ENCODE measurements at places on chromosomes 1 and 21. TPM values are rescaled to one million over a fixed set of nuclear protein-coding genes. Genes with fewer than 3 reads are reported as not detected.

ZNF672 gene
- total RNA-seq: 14.0 TPM

RAP1GAP gene
- total RNA-seq: 0.09 TPM

DNA sequence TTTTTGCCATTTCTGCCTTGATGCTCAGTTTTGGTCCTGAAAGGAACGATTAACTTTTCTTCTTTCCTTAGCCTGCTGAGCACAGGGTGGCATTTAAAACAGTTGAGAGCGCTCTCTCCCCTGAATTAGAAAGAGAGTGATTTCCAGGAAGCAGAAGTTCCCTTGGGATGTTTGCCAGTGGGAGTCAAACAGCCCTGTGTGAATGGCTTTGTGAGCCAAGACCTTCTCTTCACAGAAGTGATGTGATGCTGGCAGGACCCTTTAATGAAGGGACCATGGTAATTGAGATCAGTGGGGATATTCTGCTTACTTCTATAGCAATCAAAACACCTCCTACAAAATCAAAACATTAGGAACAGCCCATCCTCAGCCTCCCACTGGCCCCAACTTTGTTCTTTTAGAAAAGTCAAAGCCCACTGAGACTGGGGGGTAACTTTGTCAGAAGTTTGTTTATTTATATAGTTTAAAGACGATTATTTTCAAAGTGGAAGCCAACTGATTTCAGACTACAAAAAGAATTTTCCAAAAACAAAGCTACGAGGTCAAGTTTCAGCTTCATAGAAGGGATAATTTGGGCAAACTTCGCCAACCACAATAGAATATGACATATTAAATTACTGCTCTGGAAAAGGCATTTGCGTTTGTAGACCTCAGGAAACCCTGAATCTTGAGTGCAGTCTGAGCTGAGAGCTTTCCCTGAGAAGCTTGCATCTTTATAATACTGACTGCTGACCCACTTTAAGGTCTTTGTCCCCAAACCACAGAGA is 122.7 kb downstream of the GABPA start:
- DNase-seq: peak; percentile 24

EFHD2 gene
- total RNA-seq: 11.1 TPM

GRCh38 chr1:38079019-38079418 is 32.4 kb upstream of the POU3F1 start:
- no peak for DNase-seq

DNA sequence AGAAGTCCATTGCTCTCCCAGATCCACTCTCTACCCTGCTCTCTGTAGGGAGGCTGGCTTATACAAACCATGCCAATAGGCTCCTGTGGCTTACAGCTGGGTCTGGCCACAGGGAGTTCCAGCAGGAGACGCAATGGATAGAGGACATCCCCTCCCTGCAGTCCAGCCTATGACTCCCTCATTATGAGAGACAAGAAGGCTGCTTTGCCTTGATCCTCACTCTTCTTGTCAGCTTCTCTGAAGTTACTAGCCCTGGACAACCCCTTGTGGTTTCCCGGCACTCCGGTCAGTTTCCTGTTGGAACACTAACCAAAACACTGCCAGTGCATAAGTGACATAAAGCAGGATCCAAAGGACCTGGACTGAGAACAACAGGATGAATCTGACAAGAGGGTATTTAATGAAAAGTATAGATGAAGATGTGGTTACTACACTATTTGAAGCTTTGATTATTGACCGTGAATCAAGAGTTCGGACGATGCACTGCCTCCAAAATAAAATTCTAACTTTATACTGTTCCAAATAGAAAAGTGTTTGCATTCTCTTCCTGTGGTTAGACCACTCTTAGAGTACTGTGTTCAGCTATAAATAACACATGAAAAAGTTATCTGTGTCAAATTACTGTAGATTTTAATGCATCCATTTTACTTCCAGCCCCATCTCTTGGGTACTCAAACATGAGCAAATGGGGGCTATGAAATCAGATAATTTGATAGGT is 32.7 kb upstream of the ZNF326 start:
- DNase-seq: peak; percentile 63

DNA sequence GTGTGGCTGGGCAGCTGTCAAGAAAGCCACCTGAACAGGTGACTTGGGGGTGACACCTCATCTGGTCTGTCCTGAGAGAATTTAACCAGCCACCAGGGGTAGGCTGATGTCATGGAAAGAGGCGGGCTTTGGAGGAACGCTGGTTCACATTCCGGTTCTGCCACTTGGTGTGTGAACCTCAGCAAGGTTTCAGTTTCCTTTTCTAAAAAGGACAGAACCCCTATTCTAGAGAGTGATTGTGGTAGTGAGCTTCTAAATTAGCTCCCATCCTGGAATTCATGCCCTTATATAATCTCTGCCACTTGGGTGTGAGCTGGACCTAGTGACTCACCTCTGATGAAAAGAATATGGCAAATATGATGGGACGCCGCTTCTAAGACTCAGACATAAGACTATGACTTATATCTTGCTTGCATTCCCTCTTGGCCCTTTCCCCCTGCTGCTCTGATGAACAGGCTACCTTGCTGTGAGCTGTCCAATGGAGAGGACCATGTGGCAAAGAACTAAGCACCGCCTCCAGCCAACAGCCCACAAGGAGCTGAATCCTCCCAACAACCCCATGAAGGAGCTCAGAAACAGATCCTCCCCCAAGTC is 332.1 kb downstream of the RRAGC start:
- no peak for DNase-seq

ZBTB8A gene
- 7.1 TPM for total RNA-seq

- peak; percentile 32 for DNase-seq
Measured at GRCh38 chr21:42381347-42381984, 14.4 kb downstream of the TMPRSS3 start.

GRCh38 chr1:211630236-211631081 is 45.0 kb downstream of the NEK2 start:
- peak; percentile 30 for DNase-seq

DNA sequence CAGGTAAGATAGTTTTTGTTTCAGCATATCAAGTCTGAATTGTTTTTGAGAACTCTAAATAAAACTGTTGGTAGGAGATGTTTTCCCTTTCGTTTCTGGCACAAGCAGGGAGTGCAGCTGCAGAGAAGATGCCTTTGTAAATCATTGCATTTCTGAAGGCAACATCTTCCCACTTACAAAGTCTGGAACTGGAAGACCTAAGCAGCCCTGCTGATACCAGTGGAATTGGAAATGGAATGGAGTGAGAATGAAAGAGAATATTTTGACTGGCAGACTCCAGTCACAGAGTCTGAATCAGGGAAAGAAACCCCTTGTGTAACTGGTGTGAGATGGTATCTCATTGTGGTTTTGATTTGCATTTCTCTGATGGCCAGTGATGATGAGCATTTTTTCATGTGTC is 815.6 kb downstream of the LTN1 start:
- DNase-seq: no peak

GRCh38 chr21:43892984-43893535 is 28.0 kb downstream of the AGPAT3 start:
- DNase-seq: no peak

GRCh38 chr1:22363403-22364325 is 88.0 kb upstream of the ZBTB40 start:
- no peak for DNase-seq

DNA sequence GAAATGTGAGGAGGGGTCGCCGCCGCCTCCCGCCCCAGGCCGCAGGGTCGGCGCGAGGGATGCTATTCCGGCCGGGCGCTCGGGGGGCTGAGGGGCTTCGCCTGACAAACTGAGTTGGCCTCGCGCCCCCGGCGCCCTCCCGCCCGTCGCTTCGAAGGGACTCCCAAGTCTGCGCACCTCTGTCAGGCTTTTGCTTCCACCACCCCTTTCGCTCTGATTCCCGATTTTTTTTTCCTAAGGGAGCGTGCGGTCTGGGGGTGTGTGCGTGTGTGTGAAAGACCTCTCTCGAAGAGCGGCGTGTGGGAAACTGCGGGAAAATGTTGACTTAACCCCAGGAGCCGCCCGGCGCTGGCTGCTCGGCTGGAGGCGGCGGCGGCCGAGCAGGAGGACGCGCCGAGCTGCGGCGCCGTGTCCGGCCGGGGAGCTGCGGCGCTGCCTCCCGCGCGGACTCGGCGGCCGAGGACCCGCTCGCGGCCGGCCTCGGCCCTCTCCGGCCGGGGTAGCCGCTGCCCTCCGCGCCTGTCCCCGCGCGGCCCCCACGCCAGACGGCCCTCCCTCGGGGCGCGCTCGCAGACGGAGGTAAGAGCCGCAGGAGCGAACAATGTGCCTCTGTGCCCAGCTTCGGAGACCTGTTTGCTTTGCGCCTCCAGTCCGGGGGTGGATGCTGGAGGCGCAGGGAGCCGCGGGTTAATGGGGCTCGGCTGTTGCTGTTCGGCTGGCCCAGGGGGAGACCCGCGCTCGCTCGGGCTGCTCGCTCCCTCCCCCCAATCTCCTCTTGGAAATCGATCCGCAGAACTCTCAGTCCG is 1.1 kb downstream of the ADGRL2 start:
- peak; percentile 68 for DNase-seq

TMEM201 gene
- total RNA-seq: 2.8 TPM

CFAP141 gene
- not detected for total RNA-seq

- DNase-seq: no peak
Measured at GRCh38 chr21:20652846-20653245, 345.4 kb upstream of the NCAM2 start.

LINGO4 gene
- not detected for total RNA-seq

F13B gene
- total RNA-seq: not detected

SH2D1B gene
- under 0.01 TPM for total RNA-seq

DNA sequence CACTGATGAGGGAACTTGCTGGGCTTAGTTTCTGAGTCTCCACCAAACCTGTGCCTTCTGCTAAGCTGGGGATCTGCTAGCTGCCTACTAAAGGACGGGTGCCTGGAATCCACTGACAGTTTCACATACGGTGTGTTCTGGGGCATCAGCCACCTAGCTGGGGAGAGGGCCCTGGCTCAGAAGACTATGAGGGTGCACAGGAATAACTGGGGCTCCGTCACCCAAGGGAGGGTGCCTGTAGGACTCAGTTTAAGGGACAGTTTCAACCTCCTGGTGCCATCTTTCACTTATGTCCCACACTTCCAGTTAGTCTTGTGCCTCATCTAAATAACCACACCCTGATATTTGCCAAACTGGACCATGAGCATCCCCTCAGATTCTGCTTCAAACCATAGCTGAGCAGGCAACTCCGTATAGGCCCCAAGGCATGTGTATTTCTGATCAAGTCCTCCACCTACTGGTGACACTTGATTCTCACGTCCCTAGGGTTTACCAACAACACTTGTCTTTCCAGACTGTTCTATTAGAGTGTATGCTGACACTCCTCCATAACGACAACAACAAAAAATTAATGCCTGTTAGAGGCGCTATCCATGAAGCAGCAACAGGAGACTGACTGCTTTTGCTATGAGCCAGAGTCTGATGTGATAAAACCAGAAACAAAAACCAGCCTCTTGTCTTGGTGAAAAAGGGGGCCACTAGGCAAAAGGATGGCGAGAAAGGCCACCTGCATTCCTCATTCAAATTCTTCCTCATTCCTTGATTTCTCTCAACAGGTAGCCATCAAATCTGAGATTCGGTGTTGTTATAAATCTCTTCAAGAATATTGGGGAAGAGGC is 55.0 kb upstream of the PAXBP1 start:
- peak; percentile 80 for DNase-seq

- DNase-seq: no peak
Measured at GRCh38 chr1:1974834-1975233, 28.8 kb downstream of the CFAP74 start.

TBCE gene
- 25.5 TPM for total RNA-seq

DNA sequence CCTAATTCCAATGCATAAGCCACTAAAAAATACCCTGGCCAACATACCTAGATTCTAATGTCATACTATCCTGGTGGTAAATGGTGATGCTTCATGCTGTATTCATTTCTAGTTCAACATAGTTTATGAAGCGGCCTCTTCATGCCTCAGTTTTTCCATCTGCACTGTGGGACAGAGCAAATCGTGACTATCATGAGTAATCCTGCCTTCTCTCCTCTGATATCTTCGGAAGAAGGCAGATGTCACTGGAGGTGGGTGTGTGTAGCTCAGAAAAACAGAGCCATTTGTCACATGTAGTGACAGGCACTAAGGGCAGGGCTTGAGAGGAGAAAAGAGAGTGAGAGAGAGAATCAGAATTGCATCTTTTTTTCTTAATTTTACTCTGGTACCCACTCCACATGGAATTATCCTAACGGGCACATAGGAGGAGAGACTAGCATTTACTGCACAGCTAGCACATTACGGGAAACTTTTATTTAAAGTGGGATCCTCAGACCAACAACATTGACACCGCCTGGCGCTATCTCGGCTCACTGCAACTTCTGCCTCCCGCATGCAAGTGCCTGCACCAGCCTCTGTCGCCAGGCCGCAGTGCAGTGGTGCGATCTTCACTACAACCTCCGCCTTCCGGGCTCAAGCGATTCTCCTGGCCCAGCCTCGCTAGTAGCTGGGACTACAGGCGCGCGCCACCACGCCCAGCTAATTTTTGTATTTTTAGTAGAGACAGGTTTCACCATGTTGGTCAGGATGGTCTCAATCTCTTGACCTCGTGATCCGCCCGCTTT is 78.4 kb upstream of the KCNA3 start:
- DNase-seq: no peak

- no peak for DNase-seq
Measured at GRCh38 chr1:174158767-174159251, 511 bp upstream of the RABGAP1L start.

SMIM1 gene
- total RNA-seq: 4.6 TPM

DNA sequence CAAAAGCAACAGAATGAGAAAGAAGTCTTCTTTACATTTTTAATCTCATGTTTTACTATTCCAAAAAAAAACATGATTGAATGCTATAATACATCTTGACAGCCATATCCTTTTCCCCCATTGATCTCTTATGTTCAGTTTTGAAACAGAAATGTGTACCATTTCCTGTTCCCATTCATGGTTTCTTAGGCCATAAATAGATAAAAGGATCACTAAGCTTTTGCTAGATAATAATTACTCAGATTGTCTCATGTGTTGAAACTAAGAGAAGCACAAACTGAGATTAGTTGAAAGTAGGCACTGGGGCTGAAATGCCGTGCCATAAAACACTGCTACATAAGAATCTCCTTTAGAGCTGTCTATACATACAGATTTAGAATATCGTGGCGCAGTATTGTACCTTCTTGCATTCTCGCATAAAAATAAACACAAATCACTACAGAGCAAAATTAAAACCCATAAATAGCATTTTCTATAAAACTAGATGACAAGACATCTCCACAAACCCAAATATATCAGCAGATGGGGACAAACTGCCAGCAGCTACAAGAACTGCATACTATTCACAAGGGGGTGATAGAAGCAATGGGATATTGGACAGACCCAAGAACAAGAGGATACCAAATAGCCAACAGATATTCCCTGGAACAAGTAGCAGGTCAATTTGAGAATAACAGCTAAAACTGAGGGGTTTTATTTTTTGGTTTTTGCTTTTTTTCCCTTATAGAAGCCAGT is 405.3 kb upstream of the PRMT6 start:
- DNase-seq: no peak

GRCh38 chr1:176736015-176736414 is 273.0 kb downstream of the PAPPA2 start:
- no peak for DNase-seq
